T1000 (cell line): ENCODE measurements at places on chromosomes 12 and 14.

GRCh38 chr12:68572661-68573060, 38.0 kb upstream of the RAP1B start:
- DNase-seq = no peak

- DNase-seq = no peak
These were observed 45.1 kb downstream of the SSH1 start for GRCh38 chr12:108812324-108812723.

DNA sequence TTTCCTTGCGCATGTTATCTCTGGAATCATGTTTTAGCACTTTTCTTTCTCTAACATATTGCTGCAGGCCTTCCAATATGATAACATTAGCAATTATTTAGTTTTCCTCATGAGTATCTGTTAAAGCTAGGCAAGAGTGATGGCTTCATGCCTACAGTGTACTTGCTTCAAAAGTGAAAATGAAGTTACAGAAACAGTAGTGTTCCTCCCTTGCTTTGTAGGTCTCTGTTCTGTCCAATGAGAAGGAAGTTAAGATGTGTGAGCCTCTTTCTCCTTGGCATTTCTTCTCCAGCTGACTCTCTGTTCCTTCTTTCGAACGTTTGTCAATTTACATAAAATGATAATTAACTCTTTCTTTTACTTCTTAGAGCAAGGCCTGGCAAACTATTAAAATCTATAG, 22.2 kb downstream of the LRRIQ1 start:
- no peak for DNase-seq

- no peak for DNase-seq
These were observed 26.3 kb downstream of the RTN1 start for GRCh38 chr14:59844186-59844812.

- no peak for DNase-seq
These were observed 114.9 kb upstream of the ALG10B start for GRCh38 chr12:38201461-38202276.

- no peak for DNase-seq
These were observed 9.7 kb downstream of the PDE6H start for GRCh38 chr12:14982562-14982961.

DNA sequence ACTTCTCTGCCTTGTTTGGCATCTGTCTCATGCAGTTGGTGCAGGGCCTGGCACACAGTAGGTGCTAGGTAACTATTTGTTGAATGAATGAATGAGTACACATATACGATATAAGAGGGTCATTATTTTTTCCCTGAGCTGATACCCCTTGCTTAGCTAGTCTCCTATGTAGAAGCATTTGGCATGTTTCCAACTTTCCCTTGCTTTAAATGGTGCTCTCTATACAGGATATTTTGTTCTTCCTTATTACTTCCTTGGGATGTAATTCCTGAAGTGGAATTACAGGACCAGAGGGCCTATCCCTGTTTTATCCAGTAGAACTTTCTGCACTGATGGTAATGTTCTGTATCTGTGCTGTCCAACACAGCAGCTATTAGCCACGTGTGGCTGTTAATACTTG, 250.1 kb upstream of the PWP1 start:
- DNase-seq = no peak

DNA sequence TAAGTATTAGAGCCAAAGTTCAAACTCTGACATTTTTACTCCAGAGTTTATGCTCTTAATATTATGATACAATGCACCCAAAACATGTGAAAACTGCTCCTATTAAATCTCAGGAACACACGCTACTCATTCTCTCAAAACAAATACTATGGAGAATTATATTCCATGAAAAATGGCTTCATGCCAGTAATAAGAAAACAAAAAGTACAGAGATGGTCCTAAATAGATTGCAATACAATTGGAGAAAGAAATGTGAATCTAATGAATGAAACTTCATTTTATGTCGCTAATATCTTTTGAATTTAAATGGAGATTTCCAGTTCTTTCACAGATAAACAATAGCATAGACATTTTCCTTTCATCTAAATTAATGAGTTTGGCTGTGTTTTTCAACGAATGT, 384.3 kb downstream of the ADAMTS20 start:
- no peak for DNase-seq
